Activated T-cell treated with anti-CD3 and anti-CD28 coated beads, Interleukin-2, amount 50 U/mL, for 72 hours (primary cell): ENCODE measurements at places on chromosomes 12 and 14. TPM values are rescaled to one million over a fixed set of nuclear protein-coding genes. Genes with fewer than 3 reads are reported as not detected.

DNA sequence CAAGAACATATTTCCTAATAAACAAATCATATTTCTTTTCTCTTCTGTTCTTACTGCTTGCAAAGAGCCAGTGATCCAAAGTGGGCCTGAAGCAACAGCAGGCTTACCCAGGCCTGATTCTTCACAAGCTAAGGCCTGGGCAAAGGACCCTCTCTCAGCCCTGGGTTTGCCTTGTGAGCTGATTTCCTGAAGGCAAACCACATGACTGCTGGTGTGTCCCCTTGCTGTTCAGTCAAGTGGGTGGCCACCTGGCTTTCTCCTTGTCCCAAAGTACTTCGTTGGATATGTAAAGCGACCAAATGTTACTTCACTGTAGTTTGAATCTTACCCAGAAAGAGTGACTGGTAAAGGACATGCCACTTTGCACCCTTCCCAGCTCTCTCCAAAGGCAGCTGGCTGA, 392.9 kb downstream of the ZFP36L1 start:
- no peak overlapping the region for H3K27ac ChIP-seq
- H3K36me3 ChIP-seq: no peaks in the 10 kb centered on the region
- no peak overlapping the region for H3K4me3 ChIP-seq
- H3K27me3 ChIP-seq: no peaks in the 10 kb centered on the region

GRCh38 chr12:92124689-92125029, 21.0 kb downstream of the BTG1 start:
- H3K27ac ChIP-seq: peak overlapping the region; percentile 85
- peak overlapping the region; percentile 70 for H3K4me3 ChIP-seq
- no peak for DNase-seq
- H3K4me1 ChIP-seq: peaks cover 76% of the 10 kb centered on the region

CTSG gene
- total RNA-seq: not detected

ABCB9 gene
- 4.9 TPM for total RNA-seq

TBPL2 gene
- total RNA-seq: not detected

GRCh38 chr14:61644175-61644574, 51.1 kb upstream of the HIF1A start:
- DNase-seq: no peak
- H3K27me3 ChIP-seq: no peaks in the 10 kb centered on the region
- no peak overlapping the region for H3K27ac ChIP-seq
- H3K36me3 ChIP-seq: no peaks in the 10 kb centered on the region
- H3K4me3 ChIP-seq: no peak overlapping the region

- no peaks in the 10 kb centered on the region for H3K36me3 ChIP-seq
- H3K4me3 ChIP-seq: no peak overlapping the region
- DNase-seq: no peak
- no peak overlapping the region for H3K27ac ChIP-seq
- no peaks in the 10 kb centered on the region for H3K4me1 ChIP-seq
Observed at GRCh38 chr14:73230051-73230450, 7.3 kb upstream of the PAPLN start.

IRAK3 gene
- total RNA-seq: 1.2 TPM

GRCh38 chr12:113196990-113197389, 11.5 kb downstream of the RITA1 start:
- no peak overlapping the region for H3K4me3 ChIP-seq
- no peak overlapping the region for H3K27ac ChIP-seq
- H3K36me3 ChIP-seq: no peaks in the 10 kb centered on the region

DNA sequence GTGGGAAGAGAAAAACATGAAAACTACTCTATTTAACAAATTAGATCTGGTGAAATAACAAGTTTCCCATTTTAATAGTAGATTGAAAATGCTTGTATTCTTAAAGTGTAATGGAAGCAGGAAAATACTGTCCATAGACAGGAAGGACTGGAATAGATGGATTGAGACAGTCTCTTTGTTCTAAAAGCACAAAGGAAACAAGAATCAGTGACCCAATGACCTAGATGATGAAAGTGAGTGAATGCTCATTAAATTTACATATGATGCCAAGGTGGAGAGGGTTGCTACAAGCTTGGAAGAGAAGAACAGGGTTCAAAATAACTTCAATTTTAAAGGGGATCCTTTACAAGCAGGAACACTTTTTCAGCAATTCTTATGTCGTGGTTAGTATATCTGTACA, 233.1 kb downstream of the TRHDE start:
- H3K4me3 ChIP-seq: no peak overlapping the region
- H3K4me1 ChIP-seq: no peaks in the 10 kb centered on the region
- DNase-seq: no peak
- no peaks in the 10 kb centered on the region for H3K36me3 ChIP-seq

KLHL42 gene
- 10.7 TPM for total RNA-seq

GRCh38 chr14:83624541-83624940, 1905.4 kb upstream of the FLRT2 start:
- no peaks in the 10 kb centered on the region for H3K36me3 ChIP-seq
- no peak overlapping the region for H3K4me3 ChIP-seq
- H3K4me1 ChIP-seq: no peaks in the 10 kb centered on the region

SERPINA6 gene
- not detected for total RNA-seq

DNA sequence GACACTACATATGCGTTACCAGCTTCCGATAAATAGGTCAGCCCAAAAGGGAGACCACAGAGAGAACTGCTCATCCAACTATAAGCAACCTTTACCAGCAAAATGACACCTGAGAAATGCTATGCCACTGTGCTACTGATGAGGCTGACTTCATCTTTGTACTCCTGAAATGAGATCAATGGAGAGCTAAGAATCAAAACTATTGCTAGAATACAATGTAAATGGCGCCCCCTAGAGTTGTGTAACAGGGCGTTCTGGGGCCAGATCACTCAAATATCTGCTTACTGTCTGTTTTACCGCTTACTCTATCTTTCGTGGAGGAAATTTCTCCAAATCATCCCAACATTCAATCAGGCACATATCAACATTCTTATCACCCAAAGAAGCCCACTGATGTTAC, 4.6 kb downstream of the ZNF384 start:
- no peak overlapping the region for H3K4me3 ChIP-seq
- peak overlapping the region; percentile 92 for H3K27ac ChIP-seq
- peaks cover 2% of the 10 kb centered on the region for H3K36me3 ChIP-seq
- H3K4me1 ChIP-seq: peaks cover 53% of the 10 kb centered on the region

AICDA gene
- not detected for total RNA-seq

TPPP2 gene
- total RNA-seq: not detected
